ENCODE measurements at places on chromosomes 12 and 14.

DNA sequence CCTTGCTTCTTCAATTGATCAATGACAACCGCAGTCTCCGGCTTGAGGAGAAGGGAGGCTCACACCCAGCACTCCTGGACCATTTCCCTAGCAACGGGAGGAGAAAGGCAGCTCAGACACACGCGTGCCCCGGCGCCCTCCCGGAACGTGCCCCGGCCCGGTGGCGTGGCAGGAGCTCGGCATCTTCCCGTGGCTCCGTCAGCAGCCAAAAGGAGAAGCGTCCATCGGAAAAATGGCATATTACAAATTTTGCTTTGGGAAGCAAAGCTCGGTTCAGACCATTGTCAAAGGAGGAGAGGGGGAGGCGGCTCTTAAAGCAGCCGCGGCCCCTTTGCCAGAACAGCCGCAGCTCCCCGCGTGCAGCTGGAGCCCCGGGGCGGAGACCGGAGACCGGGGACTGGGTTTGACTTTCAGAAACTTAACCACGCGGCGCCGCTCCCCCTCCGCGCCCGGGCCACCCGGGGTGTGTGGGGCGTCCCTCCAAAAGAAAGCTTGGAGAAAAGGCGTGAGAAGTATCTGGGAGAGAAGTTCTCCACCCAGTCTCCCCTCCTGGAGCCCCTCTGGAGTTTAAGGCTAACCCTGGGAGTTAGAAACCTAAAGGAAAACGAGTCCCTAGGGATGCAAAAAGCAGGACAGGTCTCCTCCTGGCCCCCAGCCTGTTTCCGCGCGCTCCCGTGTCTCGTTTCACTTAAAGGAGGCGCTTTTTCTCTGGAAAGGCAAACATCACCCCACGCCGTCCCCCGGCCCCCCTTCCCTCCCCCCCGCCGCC lies 545 bp downstream of the PPFIA2 start:
- no peak for DNase-seq

DNA sequence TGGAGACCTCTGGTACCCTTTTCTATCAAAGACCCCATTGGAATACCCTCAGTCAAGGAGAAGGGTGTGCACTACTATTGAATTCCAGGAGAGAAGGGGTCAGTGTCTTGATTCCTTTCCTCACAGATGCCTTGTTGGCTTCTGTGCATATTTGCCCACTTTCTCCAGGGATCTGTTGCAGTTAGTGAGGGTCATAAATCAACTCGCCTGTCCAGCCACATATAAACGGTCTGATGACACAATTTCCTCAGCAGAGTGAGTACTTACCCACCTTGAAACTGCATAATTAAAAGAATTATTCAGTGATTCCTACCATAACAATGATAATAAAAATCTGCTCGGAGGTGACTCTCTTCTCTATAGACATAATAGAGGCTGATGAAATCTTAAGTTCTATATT lies 13.9 kb upstream of the DCD start:
- no peak for DNase-seq

- no peak for DNase-seq
Observed at GRCh38 chr12:16437281-16437816, 89.9 kb downstream of the MGST1 start.

- no peak for DNase-seq
Observed at GRCh38 chr12:109760930-109761921, 47.6 kb downstream of the FAM222A start.

DNA sequence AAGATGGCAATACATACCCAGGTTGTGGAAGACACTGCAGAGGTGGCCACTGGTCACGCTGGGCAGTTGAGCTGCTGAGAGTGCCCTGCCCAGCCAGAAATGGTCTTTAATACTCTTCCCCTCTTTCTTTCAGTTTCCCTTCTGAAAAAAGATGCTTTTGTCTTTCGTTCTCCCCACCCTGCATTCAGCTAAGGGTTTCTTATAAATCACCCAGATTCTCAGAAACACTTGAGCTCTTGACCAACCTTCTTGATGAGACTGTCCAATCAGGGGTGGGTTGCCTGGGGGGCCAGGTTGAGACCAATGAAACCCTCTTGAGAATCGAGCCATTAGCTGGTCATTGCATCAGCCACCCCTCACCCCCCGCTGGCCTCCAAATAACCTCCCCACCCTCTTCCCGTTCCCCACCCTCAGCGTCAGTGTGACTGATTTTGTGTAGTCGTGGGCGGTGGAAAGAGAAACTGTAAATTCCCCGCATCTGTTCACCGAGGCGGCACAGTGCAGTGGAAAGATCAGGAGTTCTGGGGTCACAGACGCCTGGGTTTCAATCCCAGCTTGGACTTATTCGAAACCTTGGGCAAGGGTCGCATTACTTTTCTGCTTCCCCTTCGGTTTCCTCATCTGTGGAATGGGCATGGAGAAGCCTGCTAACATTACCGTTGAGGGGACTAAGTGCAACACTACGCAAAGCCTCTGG lies 52.3 kb downstream of the SLC25A47 start:
- peak; percentile 83 for DNase-seq

DNA sequence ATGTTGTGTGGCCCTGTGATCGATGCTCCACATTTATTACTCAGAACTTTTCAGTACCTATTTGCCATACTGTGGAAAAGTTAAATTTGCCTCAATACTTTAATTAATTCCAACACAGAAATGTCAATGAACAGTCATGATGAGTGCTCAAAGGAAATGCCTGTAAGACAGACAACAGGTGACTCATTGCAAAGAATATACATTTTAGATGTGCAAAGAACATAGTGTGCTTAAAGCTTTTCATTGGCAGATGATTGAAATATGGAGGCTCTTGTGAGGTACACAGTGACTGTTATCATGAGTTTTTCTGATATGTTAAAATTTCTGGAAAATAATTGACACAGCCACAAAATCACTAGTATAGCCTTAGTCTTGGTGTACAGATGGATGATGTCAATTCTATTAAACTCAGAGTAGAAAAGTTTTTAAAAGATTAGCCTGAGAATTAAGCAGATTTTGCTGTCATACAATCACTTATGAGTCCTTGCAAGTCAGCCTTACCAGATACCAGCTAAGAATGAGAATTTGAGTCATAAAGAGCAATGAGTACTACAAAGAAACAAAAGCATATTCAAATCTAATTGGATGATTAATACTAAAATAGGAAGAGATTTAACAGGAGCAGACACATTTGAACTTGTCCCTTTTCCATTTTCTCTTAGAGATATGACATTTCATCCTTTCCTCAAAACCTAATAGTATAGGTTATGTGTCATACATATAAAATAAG lies 544.1 kb downstream of the KCNH5 start:
- DNase-seq, result no peak

GRCh38 chr14:75579338-75579864 lies 981 bp downstream of the FLVCR2 start:
- DNase-seq, result no peak

DNA sequence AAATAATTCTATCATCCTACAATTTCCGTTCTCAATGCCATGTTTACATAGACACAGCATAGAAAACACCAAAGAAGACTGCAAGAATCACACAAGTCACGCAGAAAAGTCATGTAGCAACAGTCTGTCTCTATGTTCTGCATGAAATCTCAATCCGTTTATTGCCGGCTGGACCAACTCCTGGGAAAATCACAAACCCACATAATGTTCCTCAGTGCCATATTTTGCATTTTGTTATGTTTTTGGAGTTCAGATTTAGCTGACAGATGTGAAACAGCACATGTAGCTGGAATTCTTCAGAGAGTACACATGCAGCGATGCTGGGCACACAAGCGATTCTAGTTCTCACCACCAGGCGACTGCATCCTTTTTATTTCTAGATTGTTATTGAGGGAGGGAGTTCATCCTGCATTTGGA lies 193.1 kb downstream of the APAF1 start:
- no peak for DNase-seq

DNA sequence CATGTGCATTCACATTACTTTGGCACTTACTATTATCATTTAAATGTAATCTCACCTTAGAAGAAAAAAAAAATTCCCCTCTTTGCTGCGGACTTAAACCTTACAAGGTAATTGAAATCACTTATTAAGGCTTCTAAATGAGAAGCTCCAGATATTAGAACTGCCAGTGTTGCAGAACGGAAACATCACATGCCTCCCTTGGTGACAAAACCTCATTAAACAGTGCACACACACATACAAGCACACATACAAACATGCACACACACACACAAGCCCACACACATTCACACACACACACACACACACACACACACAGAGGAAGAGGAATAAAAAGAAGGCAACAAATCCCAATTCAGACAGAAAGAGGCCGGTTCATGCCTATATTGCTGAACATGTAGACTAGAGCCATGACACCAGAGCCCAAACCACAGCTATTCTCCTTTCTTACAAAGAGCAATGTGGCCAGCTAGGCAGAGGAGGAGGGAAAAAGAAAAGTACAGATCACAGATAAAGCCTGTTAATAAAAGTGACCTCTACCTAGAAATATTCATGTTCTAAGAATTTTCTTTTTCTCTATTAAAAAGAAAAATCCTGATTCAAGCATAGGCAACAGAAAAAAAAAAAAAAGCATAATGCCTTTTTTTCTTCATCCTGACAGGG lies 405.2 kb upstream of the FLRT2 start:
- no peak for DNase-seq

- DNase-seq, result no peak
Observed at GRCh38 chr12:42086031-42086430, 58.6 kb downstream of the GXYLT1 start.

Measured in GF-D8 (cell line).